IMR-90 (cell line): ENCODE measurements at places on chromosomes 7 and 10. TPM values are rescaled to one million over a fixed set of nuclear protein-coding genes. Genes with fewer than 3 reads are reported as not detected.

DNA sequence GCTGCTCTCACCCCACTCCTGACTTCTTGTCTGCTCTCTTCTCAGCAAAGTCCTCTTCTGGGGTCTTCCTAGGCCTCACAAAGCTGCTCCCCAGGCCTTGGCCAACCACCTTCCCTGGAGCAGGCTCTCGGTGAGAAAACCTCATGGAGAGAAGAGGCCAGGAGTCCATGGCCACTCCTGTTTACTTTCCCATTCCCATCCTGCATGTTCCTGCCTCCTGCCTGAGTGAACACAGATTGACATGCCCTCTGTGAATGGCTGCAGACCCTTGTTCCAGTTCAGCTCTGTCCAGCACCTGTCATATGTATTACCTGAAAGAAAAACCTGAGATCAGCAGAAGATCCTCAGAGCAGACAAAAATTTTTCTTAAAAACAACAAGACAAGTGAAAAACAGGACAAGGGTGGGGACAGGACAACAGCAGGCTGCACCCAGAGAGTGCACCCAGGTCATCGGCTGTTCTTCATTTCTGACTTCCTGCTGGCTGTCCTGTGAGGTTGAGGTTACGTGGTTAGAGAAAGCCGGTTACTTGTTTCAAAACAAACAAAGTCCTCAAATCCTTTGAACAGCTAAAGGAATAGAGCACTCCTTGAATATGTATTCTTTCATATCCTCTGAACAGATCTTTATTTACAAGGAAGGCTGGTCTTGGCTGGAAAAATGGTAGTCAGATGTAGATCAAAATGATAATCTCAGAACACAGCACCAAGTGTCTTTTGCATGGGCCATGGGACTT is 34.0 kb upstream of the DLD start:
- no peaks in the 10 kb centered on the region for H3K36me3 ChIP-seq
- no peaks in the 10 kb centered on the region for H3K4me1 ChIP-seq
- peaks cover 16% of the 10 kb centered on the region for H3K27me3 ChIP-seq
- no peak for DNase-seq

DNA sequence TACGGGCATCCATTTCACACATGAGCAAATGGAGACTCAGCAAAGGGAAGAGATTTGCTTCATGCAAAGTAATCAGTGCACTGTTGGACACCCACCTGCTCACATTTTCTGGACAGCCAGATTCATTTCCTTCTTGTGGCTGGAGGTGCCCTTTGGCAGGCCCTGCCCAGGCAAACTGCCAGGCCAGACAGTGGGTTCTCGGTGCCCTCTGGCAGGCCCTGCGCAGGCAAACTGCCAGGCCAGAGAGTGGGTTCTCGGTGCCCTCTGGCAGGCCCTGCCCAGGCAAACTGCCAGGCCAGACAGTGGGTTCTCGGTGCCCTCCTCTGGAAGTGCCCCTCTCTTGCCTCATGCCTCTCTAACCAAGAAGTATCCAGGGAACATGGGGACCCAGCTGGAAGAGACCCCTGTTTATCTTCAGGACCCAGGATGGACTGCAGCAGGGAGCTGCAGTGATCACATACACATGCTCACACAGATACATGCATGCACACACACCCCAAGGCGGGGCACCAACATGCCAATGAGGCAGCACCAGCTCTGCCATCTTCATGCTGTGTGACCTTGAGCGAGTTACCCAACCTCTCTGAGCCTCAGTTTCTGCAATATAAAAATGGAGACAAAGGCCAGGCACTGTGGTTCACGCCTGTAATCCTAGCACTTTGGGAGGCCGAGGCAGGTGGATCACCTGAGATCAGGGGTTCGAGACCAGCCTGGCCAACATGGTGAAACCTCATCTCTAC is 67.1 kb downstream of the OAT start:
- DNase-seq, result no peak
- H3K4me3 ChIP-seq, result no peak overlapping the region
- no peaks in the 10 kb centered on the region for H3K36me3 ChIP-seq
- H3K4me1 ChIP-seq, result no peaks in the 10 kb centered on the region
- peaks cover 1% of the 10 kb centered on the region; the same call in 1 of the 2 replicates for H3K27me3 ChIP-seq

DNA sequence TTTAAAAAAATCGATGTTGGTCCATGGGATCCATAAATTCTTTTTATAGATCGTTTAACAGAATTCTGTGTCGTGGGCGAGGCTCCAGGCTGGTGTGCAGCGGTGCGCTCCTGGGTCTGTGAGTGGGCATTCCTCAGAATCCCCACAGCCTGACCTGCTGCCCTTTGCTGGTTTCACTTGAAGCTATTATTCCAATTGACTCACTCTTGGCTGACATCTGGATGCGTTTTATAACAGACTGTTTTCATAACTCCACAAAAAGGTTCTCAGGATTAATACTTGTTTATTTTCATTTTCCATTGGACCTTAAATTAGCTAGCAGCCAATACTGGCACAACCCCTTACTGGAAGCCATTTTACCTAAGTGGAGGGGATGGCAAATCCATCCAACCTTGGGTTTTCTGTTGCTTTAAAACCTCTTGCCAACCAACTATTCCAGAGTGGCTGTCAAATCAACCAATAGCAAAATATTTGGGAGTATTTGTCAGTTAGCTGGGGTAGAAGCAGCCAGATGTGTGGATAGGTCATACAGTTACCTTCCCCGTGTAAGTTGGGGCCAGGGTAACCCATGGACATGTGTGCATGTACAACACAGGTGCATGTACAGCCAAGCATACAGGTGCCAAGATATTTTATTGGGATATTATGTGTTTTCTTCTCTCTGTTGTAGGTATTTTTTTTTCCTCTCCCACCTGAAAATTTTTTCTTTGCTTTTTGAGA is 160.7 kb upstream of the ZNF32 start:
- H3K27me3 ChIP-seq, result peaks cover 9% of the 10 kb centered on the region; the same call in 1 of the 2 replicates
- no peak overlapping the region for H3K27ac ChIP-seq
- peaks cover 7% of the 10 kb centered on the region for H3K4me1 ChIP-seq
- H3K36me3 ChIP-seq, result no peaks in the 10 kb centered on the region

GRCh38 chr7:76149847-76150691 is 51.6 kb upstream of the SRRM3 start:
- H3K27me3 ChIP-seq, result peaks cover 7% of the 10 kb centered on the region
- H3K36me3 ChIP-seq, result no peaks in the 10 kb centered on the region
- no peak overlapping the region for H3K4me3 ChIP-seq
- no peak overlapping the region for H3K27ac ChIP-seq
- DNase-seq, result no peak
- H3K4me1 ChIP-seq, result no peaks in the 10 kb centered on the region

- H3K27me3 ChIP-seq, result peaks cover 4% of the 10 kb centered on the region; the same call in 1 of the 2 replicates
- H3K36me3 ChIP-seq, result no peaks in the 10 kb centered on the region
- H3K4me3 ChIP-seq, result no peak overlapping the region
These were observed 295.2 kb downstream of the CAMK1D start for GRCh38 chr10:12644380-12645144.

DNA sequence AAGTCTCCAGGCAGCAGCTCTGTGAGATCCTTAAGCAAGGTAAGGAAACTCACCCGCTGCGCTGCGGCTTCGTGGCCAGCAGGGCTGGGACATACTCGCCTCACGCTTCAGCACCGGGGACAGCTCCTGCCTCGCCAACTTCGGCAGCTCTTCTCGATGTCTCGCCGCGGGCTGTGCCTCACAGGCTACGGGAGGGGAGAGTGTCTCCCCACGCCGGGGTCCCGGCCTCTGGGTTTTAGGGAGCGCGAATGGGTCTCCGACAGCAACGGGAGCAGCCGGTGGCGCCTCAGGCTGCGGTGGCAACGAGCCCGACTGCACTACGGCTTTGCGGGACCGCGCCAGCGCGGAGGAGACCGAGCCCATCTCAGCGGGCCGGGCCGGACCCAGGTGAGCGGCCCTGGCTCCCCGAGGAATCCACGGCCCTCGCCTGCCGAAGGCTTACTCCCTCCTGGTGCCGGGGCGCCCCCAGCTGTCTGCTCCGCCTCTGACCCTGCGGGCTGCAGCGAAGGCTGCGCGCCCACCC is 62.4 kb downstream of the LSM5 start:
- no peak overlapping the region for H3K27ac ChIP-seq
- H3K36me3 ChIP-seq, result no peaks in the 10 kb centered on the region
- H3K4me1 ChIP-seq, result no peaks in the 10 kb centered on the region

DNA sequence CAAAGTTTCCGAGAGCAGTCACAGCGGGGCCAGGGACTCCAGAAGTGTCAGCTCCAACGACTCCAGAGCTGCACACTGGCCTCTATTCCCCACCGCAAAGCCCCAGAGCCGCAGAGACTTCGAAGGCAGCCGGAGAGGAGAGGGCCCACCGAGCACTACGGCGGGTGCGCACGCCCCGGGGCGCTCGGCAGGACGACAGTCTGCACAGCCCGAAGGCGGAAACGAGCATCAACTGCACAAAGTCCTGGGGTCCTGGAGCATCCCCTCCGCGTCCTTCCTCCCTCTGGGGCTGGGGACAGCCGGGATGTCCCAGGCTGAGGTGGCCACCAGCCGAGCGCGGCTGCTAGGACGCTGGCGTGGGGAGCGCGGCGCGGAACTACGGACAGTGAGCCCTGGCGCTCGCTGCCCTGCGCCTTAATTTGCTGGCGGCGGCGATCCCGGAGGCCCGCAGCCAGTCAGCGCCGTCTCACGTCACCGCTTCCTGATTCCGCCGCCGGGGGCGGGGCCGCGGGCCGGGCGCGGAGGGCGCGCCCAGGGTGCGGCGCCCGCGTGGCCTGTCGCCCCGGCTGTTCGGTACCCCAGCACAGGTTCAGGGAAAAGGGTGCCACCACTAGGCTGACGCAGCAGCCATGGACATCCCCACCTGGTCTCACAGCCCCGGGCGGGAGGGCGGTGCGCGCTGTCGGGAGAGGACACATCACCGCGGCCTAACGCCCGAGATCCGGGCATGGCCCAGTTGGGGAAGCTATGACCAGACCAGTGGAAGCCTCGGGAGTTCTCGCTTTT is at the start of gene TBX20:
TBX20 (minus strand) TSS at position 391 of the 786 bp plus-strand sequence. CDS start 480 bp downstream, outside the sequence.
- H3K4me1 ChIP-seq, result no peaks in the 10 kb centered on the region
- no peak within 1 kb of the TSS for H3K27ac ChIP-seq
- peak; percentile 19 for DNase-seq

DNA sequence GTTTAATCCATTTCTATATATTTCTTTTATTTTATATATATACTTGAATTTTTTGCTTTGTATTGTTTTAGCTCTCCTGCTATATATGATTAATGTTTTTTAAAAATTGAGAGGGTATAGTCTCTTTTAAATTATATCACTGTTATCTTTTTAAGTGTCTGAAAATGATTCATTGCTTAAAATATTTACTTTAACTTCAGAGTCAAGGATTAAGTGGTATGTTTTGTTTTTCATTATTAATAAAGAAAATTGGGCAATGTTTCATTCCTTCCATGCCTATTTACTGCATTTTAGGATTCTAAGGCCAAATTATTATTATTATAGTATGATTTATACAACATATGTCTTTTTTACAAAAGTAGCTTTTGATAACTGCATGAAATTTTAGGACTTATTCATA is 67.2 kb upstream of the THSD7A start:
- no peak for DNase-seq
- H3K4me1 ChIP-seq, result no peaks in the 10 kb centered on the region

- H3K27ac ChIP-seq, result no peak overlapping the region
- DNase-seq, result no peak
- no peaks in the 10 kb centered on the region for H3K27me3 ChIP-seq
These were observed 11.2 kb downstream of the GPR146 start for GRCh38 chr7:1055491-1055955.

- H3K36me3 ChIP-seq, result no peaks in the 10 kb centered on the region
- H3K27me3 ChIP-seq, result no peaks in the 10 kb centered on the region
- H3K4me1 ChIP-seq, result peaks cover 2% of the 10 kb centered on the region; the same call in 1 of the 2 replicates
These were observed 56.1 kb downstream of the HACD1 start for GRCh38 chr10:17561111-17561510.

GRCh38 chr7:145053781-145054180 is 217.9 kb upstream of the TPK1 start:
- H3K4me3 ChIP-seq, result no peak overlapping the region
- no peak overlapping the region for H3K27ac ChIP-seq
- DNase-seq, result no peak
- no peaks in the 10 kb centered on the region for H3K4me1 ChIP-seq
- no peaks in the 10 kb centered on the region for H3K36me3 ChIP-seq

DNA sequence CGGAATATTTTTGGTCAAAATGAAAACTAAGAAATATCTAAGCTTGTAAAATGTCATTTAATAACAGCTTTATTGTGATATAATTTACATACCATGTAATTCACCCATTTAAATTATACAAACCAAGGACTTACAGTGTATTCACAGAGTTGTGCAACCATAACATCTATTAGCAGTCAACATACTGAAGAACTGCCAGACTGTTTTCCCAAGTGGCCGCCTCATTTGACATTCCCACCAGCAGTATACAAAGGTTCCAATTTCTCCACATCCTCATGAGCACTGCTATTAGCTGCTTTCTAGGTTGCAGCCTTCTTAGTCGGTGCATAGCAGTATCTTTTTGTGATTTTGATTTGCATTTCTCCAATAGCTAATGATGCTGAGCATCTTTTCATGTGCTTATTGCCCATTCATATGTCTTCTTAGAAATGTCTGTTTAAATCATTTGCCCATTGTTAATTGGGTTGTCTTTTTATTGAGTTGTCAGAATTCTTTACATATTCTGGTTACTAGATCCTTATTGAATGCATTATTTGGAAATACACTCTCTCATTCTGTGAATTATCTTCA is 153.0 kb upstream of the FGFR2 start:
- no peaks in the 10 kb centered on the region for H3K27me3 ChIP-seq
- H3K36me3 ChIP-seq, result no peaks in the 10 kb centered on the region
- H3K27ac ChIP-seq, result no peak overlapping the region
- H3K4me3 ChIP-seq, result no peak overlapping the region

Gene ADCK2
- 7.5 and 10.0 TPM in 2 replicates for total RNA-seq

Gene SUGCT
- 5.9 and 7.5 TPM in 2 replicates for total RNA-seq

Gene SAMD9L
- 4.1 and 6.4 TPM in 2 replicates for total RNA-seq
